ENCODE measurements at places on chromosomes 7 and 10. TPM values are rescaled to one million over a fixed set of nuclear protein-coding genes. Genes with fewer than 3 reads are reported as not detected.

The FAM20C gene
- total RNA-seq, result 1.3 TPM

The SORBS1 gene
- total RNA-seq, result 0.43 TPM

The CDK5 gene
- 24.1 TPM for total RNA-seq

The ERVW-1 gene
- not detected for total RNA-seq

The NACAD gene
- 0.30 TPM for total RNA-seq

The BUB3 gene
- 194 TPM for total RNA-seq

Measured in activated T-helper 2 cell treated with anti-CD3 and anti-CD28 coated beads, Interferon-gamma antibody, Interleukin-2, Interleukin-4, amounts not matched to agents 10 μg/mL and 5 μg/mL and 100 μg/mL, durations not matched to agents 14 hours and 24 hours and 36 hours (primary cell).